ENCODE measurements at places on chromosomes 4 and X.

DNA sequence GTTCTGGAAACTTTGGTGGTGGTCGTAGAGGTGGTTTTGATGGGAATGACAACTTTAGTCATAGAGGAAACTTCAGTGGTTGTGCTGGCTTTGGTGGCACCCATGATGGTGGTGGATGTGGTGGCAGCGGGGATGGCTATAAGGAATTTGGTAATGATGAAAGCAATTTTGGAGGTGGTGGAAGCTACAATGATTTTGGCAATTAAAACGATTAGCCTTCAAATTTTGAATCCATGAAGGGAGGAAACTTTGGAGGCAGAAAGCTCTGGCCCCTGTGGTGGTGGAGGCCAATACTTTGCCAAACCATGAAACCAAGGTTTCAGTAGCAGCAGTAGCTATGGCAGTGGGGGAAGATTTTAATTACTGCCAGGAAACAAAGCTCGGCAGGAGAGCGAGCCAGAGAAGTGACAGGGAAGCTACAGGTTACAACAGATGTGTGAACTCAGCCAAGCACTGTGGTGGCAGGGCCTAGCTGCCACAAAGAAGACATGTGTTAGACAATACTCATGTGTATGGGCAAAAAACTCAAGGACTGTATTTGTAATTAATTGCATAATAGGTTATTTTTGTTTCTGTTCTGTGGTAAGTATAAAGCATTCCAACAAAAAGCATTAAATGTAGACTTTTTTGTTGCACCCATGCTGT, 23.2 kb upstream of the SOD3 start:
- no peak for DNase-seq

GRCh38 chrX:134423606-134424005, 36.4 kb upstream of the HPRT1 start:
- peak; percentile 55 for DNase-seq

GRCh38 chr4:187235456-187236170, 512.0 kb upstream of the FAT1 start:
- DNase-seq, result no peak

DNA sequence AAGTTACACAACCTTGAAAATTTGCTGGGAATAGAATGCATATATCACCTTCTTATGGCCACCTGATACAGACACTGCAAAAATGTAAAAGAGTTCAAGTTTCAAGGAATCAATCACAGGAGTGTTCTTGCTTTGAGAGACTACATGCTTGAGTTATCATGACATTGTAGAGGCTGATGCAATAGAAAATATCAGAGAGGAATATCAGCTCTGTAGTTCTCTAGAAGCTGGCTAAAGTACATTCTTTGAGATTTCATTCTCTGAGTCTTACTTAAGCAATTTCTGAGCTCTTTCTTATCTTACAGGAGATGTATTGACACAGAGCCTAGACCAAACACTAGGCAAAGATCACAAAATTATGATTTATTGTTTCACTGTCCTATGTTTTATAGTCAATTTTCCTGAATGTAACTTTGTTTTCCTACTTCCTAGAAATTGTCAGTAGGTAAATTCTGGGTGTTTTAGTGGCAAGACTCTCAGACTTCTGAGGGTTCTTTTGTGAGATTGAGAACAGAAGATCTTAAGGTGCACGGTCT, 152.1 kb upstream of the HPGD start:
- peak; percentile 79 for DNase-seq

- no peak for DNase-seq
These were observed 22.3 kb downstream of the PJA1 start for GRCh38 chrX:69142788-69143469.

DNA sequence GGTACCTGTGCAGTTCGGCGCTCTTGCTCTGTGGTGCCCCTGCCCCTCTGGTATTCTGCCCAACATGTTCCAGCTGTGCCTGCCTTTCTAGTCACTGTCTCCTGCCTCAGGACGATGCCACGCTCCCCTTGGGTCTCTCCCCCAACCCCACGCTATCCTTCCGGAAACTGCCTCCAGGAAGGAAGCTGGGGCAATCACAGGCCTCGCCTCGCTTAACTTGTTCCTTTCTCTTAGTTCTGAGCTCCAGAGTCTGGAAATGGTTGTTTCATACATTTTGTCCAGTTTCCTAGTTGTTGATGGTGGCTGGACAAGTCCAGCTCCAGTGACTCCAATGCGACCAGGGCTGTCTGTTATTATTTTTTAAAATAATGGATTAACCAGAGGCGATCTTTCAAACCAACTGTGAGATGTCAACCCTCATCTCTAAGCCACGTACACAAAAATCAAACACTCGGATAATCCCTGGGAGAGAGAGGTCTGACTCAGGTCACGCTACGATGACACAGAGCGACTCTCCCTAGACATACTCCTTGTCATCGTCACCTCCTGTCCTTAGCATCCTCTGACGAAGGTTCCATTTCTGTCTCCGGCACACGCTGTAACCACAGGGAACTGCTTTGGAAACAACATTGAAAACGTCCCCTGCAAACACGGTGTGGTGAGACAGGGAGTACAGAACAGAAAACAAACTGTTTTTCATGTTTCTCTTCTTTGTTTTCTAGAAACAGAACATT, 62.5 kb downstream of the ABLIM2 start:
- no peak for DNase-seq

GRCh38 chrX:144494074-144494473, 610.2 kb downstream of the UBE2NL start:
- DNase-seq, result no peak

DNA sequence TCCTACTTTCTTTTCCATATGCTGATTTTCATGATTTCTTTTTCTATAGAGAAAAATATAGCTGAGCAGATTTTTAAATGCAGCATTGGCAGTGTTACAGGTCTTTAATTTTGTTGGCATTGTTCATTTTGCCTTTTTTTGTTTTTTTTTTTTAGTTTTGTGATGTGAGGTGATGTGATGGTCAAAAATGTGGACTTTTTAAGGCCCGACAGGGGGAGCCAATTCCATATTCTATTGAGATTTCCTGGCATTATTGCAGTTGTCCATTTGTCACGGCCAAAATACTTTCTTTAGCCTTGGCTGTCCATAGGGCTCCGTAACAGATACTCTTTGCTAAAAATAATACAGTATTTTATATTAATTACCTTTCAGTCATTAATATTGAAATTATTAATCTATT, 47.8 kb downstream of the SLIT2 start:
- DNase-seq, result peak; percentile 75

- DNase-seq, result no peak
These were observed 89.5 kb downstream of the GLRA3 start for GRCh38 chr4:174739576-174739975.

DNA sequence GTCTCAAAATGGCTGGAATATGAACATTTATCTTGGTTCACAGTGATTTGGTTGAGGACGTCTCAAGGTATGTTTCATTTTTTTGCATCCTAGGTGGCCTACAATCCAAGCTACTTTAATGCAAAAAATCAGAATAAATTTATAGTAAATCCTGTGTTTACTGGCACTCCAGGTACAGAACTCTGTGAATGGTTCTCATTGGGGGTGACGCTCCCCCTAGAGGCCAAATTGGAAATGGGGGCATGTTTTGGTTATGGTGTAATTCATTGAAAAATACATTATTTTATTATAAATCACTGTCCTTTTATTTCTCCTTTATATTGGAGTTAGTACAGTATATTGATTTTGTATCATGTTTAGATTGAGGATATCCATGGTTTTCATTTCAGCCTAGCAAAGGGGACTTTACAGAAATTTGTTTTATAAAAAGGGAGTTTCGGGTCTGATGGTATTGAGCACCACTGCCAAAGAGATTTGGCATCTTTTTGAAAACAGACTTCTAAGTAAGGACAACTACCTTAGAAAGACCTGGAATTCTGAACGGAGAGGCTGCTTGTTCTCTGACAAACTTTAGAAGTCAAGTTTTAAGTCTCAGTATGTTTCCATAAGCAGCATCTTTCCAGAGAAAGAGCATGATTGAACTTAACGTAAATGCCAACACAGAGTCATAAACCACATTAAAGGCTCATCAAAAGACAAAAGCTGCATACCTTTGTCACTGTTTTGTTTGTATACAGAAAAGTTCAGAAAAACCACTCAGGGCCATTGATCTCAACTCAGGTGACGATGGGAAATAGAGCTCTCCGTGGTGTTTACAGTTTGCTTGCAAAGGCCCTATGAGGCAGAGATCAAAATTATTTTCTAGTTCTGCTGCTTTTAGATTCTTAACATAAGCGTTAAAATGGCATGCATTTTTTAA, 19.4 kb downstream of the MTM1 start:
- DNase-seq, result peak; percentile 43

DNA sequence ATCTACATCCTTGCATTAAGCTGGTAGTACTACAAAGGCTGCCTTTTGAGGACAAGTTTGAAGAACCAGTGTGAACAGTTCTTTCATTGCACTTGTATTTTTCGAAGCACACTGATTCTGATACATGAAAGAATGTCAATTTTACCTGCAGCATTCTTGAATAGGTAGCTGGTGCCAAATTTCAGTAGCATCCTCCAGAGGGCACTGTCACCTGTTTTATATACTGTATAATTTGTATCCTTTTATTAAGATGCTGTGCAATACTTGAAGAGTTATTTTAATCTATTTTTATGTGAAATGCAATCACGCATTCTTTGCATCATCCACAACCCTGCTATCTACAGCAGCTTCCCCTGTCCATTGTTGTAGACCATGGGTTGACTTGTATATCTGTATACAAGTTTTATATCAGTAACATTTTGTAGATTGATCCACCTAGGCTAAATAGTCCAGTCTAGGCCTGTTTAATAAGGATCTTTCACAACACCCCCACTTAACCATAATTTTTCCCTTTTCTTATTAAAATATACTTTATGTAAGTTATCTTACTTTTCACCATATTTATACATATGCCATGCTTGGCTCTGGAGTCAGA, 325.7 kb downstream of the PCDH7 start:
- peak; percentile 62 for DNase-seq

- DNase-seq, result peak; percentile 62
These were observed 225.2 kb downstream of the MGST2 start for GRCh38 chr4:139890816-139891215.

DNA sequence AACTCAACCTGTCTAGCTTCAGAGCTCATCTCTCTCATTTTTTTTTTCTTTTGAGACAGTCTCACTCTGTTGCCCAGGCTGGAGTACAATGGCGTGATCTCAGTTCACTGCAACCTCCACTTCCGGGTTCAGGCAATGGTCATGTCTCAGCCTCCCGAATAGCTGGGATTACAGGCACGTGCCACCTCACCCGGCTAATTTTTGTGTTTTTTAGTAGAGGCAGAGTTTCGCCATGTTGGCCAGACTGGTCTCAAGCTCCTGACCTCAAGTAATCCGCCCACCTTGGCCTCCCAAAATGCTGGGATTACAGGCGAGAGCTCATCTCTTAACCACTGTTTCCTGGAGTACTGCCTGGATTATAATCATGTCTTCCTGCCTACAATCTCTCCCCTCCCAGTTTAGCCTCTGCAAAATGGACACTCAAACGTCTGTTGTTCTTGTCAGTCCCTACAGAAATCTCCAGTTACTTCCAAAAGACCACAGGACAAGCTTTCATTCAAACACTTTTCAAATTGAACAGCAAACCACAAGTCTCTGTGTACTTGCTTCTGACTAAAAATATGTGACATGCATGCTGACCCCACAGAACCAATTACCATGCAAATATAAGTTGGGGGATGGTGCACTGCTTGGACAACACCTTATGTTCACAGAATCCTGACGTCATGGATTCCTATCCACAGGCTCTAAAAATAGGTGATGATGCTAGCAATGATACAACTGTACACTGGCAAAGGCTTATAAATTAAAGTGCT, 137.2 kb downstream of the SH3KBP1 start:
- DNase-seq, result peak; percentile 42

DNA sequence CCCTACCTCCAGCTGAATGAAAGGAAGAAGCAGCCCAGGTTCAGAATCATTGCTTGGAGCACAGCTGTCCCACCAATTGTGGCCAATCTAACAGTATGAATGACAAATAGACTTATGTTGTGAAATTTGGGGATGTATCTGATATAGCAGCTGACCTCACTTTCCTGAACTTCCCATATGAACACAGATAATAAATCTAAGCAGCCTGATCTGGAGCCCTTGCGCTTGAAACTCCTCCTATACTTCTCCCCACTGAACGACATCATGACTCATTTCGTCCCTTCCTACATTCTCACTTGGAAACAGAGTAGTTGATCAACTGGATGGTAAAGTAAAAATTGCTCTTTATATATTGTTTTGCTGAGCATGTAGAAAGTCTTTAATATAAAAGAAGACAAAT, 24.2 kb upstream of the AMELX start:
- DNase-seq, result no peak

DNA sequence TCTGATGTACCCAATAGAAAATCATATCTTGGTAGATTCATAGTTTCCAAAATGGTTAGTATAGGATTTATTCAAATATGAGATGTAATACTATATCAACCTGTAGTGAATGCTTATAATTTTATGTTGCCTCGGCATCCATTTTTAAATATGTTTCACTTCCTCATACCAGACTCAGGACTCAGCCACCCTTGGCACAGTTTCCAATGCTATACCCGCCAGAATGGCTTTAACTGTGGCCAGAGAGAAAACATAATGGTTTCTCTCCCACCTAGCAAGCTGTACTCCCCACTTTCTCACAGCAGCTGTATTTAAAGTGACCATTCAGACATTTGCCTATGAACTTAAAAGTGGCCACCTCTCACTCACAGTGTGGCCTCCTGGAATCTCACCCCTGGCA, 466.6 kb upstream of the PABPC4L start:
- DNase-seq, result no peak

DNA sequence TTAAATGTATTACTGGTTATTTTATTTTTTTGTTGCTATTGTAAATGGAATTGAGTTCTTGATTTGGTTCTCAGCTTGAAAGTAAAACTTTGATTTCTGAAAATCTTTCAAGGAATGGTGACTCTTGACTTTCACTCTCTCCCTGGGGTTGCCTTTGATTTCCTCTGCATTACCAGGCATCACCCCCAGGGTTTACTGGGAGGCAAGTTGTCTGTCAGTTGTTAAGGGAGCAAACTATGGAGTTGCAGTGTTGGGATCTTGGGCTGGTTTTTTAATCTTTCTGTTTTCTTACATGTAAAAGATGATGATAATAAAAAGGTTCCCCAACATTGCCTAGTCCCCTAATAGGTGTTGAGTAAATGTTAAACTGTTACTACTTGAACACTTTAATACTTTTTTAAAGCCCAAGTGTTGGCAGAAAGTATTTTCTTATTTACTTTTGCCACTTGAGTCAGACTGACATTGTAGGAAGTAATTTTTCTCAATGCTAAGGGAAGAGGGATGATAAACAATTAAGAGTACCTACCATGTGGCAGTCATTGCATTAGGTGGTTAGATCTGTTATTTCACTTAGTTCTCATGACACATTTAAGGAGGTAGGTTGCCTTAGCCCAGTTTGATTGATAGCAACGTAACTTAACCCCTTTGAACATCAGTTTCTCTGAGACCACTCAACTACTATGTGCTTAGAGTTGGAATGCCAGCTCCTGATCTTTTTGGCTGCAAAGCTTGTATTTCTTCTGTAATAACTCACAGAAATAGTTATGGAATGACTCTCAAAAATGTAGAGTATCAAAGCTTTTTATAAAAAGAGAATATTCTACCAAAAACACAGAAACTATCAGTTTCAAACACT, 67.1 kb downstream of the DCLK2 start:
- DNase-seq, result no peak

DNA sequence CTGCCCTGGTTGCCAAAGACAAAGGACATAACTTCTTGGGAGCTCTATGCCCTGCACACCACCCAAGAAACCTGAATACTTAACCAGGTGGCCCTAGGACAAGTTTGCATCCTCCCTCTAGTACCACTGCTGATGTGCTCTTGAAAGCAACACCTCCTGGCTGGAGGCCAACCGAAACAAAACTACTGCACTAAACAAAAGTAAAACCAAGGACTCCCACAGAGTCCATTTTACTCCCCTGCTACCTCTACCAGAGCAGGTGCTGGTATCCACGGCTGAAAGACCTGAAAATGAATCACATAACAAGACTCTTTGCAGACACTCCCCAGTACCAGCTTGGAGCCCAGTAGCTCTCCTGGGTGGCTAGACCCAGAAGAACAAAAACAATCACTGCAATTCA, 941.8 kb downstream of the RAPGEF2 start:
- DNase-seq, result no peak

Data from choroid plexus epithelial cell (primary cell).